ENCODE measurements at places on chromosomes 7 and 10. TPM values are rescaled to one million over a fixed set of nuclear protein-coding genes. Genes with fewer than 3 reads are reported as not detected.

The CYP2E1 gene
- 1.1 TPM for polyA plus RNA-seq

The CDK1 gene
- 10.4 TPM for polyA plus RNA-seq

The UPK3BL2 gene
- polyA plus RNA-seq = 1.8 TPM

The SUN3 gene
- not detected for polyA plus RNA-seq

The CDNF gene
- polyA plus RNA-seq = 2.1 TPM

The AHR gene
- polyA plus RNA-seq = 9.8 TPM

The NUTM2E gene
- polyA plus RNA-seq = 0.09 TPM

The TNS3 gene
- polyA plus RNA-seq = 131 TPM

The PRRT4 gene
- not detected for polyA plus RNA-seq

The PRTFDC1 gene
- polyA plus RNA-seq = 46.8 TPM

The PRPS1L1 gene
- not detected for polyA plus RNA-seq

The PSMG3 gene
- polyA plus RNA-seq = 31.1 TPM

The HYAL4 gene
- not detected for polyA plus RNA-seq

The GIMAP2 gene
- polyA plus RNA-seq = 0.11 TPM

The FFAR4 gene
- polyA plus RNA-seq = not detected

The SHH gene
- 0.01 TPM for polyA plus RNA-seq

The DOCK1 gene
- 47.2 TPM for polyA plus RNA-seq

The AEBP1 gene
- 30.7 TPM for polyA plus RNA-seq

The ADO gene
- polyA plus RNA-seq = 17.8 TPM

The ADAM8 gene
- 0.25 TPM for polyA plus RNA-seq

The NPC1L1 gene
- 0.42 TPM for polyA plus RNA-seq

The RNF32 gene
- 1.3 TPM for polyA plus RNA-seq

The PIK3AP1 gene
- 0.16 TPM for polyA plus RNA-seq

The CTNNA3 gene
- 0.21 TPM for polyA plus RNA-seq

The GTF2I gene
- polyA plus RNA-seq = 115 TPM

The PKD1L1 gene
- 0.01 TPM for polyA plus RNA-seq

The C10orf67 gene
- 0.14 TPM for polyA plus RNA-seq

The FAM25A gene
- polyA plus RNA-seq = not detected

The PSPH gene
- 66.0 TPM for polyA plus RNA-seq

The UTF1 gene
- not detected for polyA plus RNA-seq

The CNTNAP2 gene
- not detected for polyA plus RNA-seq

The LRGUK gene
- polyA plus RNA-seq = 0.09 TPM

The NCF1 gene
- polyA plus RNA-seq = not detected

The FBXO24 gene
- 0.29 TPM for polyA plus RNA-seq

The PDGFA gene
- polyA plus RNA-seq = 2.2 TPM

The FBXL13 gene
- 0.95 TPM for polyA plus RNA-seq

The ASAH2B gene
- 4.6 TPM for polyA plus RNA-seq

The SLC26A3 gene
- polyA plus RNA-seq = not detected

The NUPR2 gene
- polyA plus RNA-seq = not detected

The TFAM gene
- 17.0 TPM for polyA plus RNA-seq

The GPAM gene
- 10.6 TPM for polyA plus RNA-seq

The CRPPA gene
- 0.92 TPM for polyA plus RNA-seq

The CTAGE6 gene
- polyA plus RNA-seq = not detected

The RAPGEF5 gene
- polyA plus RNA-seq = 0.16 TPM

The SFTPA1 gene
- polyA plus RNA-seq = not detected

The CSTF2T gene
- polyA plus RNA-seq = 7.0 TPM

The HOXA1 gene
- polyA plus RNA-seq = 2.9 TPM
